ENCODE measurements at places on chromosomes 12 and 14.

DNA sequence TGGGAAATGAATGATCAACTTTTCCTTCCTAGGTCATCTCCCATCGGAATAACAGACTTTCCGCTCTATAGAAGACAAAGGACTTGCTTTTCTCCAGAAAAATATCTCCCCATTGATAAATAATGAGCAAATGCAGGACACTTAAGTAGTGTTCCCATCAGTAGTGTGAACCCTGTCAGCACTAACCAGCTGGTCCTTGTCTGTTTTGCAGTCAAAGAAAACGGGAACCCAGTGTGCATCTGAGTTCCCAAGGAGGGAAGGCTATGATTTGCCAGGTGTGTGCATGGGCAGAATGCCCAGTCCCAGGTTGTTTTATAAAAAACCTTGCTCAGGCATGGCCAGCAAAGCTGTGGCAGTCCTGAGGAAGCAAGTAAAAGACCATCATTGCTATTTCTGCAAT, 256.5 kb upstream of the HMGA2 start:
- DNase-seq = no peak

- peak; percentile 17 for DNase-seq
Observed at GRCh38 chr12:101941306-101942249, 64.2 kb downstream of the DRAM1 start.

DNA sequence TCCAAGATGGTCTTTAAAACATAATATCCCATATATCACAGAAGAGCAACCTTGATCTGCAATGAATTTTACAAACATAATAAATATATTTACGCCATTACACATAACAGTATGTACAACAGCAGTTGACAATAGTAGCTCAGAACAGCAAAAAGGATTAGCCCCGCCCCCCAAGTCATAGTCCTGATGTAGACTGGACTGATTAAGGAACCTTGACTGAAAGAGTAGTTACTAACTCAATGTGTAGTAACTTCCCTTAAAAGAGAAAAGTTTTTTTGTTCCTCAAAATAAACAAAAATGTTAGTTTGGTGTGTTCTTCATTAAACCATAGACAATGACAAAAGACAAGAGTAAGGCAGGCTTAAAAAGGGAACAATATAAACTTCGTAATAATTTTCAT, 44.5 kb downstream of the GTF2A1 start:
- no peak for DNase-seq

GRCh38 chr12:95984682-95985081, 11.5 kb downstream of the HAL start:
- no peak for DNase-seq

GRCh38 chr12:122094735-122095631, 16.4 kb downstream of the MLXIP start:
- DNase-seq = peak; percentile 47

GRCh38 chr12:2924019-2924418, 33.3 kb downstream of the TULP3 start:
- DNase-seq = no peak

- DNase-seq = peak; percentile 90
Observed at GRCh38 chr12:104064031-104064841, at the start of gene HCFC2. Gene HCFC2, plus strand, starts transcription at chr12:104064531. Its CDS starts 30 bp downstream, at chr12:104064561.

GRCh38 chr12:92539976-92540781, 162.6 kb upstream of the PLEKHG7 start:
- DNase-seq = no peak

DNA sequence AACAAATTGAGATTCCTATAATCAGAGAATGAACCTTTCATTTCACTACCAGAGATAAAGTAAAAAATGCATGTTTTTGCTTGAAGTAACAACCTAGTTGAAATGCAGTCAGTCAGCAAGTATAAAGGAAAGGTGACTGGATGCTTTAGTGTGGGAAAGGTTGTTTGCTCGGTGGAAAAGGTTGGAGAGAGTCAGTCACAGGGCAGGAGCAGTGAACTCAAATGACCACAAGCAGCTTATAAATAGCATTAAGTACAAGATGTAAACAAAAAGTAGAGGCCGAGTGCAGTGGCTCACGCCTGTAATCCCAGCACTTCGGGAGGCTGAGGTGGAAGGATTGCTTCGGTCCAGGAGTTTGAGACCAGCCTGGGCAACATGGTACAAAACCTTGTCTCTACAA, 98.1 kb upstream of the FGD4 start:
- no peak for DNase-seq

DNA sequence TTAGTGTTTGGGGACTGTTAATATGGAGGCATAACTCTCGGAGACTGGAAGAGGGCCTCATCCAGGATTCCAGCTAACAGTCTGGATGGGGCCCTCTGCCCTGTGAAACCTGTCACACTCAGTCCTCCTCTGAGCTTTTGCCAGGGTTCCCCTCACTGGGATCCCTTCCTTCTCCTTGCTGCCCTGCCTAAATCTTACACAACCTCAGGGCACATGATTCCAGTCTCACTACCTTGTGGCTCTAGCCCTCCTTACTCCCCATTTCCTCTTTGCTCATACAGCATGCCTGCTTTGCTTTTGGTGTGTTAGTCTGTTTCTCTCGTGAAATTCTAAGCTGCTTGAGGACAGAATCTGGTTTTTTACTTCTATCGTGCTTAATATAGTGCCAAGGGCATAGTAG, 942 bp upstream of the GSG1 start:
- no peak for DNase-seq

DNA sequence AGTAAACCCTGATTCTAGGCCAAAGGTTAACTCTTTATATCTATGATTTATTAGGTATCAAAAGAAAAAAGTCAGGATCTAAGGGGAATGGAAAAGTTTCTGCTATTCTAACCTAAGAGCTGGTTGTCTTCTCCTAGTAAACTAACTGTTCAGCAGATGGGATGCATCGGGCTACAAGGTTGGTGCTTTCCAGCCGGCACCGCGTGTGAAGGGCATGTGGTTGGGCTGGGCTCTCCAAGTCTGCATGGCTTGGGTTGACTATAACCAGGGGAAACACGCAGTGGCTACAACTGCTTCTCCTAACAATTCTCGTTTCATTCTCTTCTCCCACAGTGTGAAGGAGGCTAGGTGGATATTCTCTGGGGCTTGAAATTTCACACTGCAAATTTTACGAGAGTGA, 354.5 kb downstream of the APAF1 start:
- no peak for DNase-seq

DNA sequence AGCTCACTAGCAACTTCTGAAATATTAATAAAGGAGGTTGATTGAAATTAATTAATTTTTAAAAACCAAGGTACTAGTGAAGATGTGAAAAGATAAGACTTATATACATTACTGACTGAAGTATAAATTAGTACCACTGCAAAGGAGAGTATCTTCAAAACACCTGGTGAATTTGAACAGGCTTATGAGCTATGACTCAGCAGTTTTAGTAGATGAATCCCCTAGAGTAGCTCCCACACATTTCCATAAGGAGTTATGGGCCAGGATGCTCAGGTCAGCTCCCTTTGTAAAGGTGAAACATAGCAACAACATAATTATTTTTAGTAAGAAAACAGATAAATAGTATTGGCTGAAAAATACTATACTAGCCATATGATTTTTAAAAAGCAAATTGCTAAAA, 218.6 kb downstream of the SYT1 start:
- DNase-seq = no peak

GRCh38 chr12:53862831-53863230, 75.8 kb upstream of the HOXC13 start:
- no peak for DNase-seq

DNA sequence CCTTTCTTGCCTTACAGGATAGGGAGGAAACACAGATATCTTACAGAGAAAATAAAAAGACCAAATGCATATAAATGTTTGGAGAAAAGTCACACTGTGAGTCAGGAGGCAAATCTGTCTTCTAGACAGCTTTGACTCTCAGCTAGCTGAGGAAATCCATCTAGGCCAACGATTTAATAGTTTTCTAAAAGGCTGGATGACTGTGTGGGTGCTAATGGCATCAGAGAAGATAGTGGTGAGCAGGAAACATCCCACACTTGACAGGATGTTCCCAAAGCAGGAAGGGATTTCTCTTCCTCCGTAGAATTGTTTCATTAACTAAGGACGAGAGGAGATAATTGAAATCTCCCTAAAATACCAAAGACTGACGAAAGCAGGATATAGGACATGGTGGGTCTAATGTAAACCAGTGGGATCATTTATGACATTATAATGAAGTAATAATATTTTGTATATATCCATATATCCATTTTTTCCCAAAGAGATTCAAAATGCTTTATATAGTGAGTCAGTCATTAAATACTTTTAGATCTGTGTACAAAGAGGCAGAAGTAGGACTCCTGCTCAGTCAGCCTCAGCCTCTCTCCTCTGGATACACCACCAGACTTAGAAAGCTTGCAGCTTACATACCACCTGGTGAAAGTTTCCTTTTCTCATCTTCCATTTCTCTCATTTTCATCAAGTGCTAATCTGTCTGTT, 44.3 kb upstream of the PSMA6 start:
- DNase-seq = no peak

DNA sequence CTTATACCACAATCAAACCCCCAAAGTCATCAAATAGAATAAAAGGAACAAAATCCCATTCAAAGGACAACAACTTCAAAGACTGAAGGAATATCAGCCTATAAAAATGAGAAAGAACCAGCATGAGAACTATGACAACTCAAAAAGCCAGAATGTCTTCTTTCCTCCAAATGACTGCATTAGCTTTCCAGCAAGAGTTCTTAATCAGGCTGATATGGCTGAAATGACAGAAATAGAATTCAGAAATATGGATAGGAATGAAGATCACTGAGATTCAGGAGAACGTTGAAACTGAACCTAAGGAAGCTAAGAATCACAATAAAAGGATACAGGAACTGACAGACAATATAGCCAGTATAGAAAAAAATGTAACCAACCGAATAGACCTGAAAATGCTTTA, 109.5 kb downstream of the SINHCAF start:
- DNase-seq = no peak

DNA sequence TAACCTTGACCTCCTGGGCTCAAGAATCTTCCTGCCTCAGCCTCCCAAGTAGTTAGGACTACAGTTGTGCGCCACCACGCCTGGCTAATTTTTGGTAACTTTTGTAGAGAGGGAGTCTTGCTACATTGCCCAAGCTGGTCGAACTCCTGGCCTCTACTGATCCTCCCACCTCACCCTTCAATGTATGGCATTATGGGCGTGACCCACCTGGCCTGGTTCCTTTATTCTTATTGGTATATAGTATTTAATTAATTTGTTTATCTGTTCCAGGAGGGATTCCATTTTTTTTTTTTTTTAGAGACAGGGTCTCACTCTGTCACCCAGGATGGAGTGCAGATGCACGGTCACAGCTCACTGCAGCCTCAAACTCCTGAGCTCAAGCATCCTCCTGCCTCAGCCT, 40.9 kb upstream of the EAPP start:
- no peak for DNase-seq

DNA sequence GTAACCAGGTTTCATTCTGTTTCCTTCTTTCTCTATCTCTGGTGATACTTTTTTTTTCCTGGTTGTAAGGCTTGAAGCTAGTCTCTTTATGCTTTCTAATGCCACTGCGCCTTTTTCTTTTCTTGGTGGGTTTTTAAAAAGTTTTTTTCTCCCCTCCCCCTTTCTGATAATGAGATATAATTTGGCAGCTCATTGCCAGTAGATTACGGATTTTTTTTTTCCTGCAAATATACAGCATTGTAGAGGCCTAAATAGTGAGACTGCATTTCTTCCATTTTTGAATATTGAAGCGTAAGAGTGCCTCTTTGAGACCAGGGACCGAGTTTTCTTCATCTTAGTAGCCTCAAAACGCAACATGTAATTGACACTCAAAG, 1.1 kb downstream of the PAPOLA start:
- no peak for DNase-seq
